ENCODE measurements at places on chromosomes 11 and 22.

GRCh38 chr22:45896153-45896951 lies 80.6 kb downstream of the WNT7B start:
- DNase-seq: no peak

GRCh38 chr11:105891685-105892084 lies 130.4 kb downstream of the MSANTD4 start:
- no peak for DNase-seq

GRCh38 chr11:118415062-118415738 lies 13.8 kb downstream of the ATP5MG start:
- no peak for DNase-seq

DNA sequence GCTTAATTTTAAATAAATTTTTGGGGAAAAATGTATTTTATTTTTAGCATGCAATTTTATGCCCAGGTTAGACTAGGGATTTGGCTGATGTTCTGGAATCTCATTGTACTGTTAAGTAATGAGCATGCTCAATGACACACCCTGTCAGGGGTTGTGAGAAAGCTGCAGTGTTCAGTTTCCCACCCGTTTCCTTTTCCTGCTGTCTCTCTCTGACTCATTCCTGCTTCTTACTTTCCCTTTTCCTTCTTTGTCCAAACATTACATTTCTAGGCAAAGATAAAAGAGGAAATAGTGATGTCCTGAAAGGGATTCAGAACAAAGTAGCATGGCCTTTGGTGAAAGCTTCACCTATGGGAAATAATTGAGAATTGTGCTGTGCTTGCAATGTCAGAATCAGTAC lies 22.7 kb downstream of the OOSP3 start:
- no peak for DNase-seq

GRCh38 chr11:27678242-27678641 lies 22.0 kb downstream of the BDNF start:
- DNase-seq: no peak

GRCh38 chr22:38867471-38868285 lies 4.3 kb downstream of the CBX6 start:
- DNase-seq: no peak

DNA sequence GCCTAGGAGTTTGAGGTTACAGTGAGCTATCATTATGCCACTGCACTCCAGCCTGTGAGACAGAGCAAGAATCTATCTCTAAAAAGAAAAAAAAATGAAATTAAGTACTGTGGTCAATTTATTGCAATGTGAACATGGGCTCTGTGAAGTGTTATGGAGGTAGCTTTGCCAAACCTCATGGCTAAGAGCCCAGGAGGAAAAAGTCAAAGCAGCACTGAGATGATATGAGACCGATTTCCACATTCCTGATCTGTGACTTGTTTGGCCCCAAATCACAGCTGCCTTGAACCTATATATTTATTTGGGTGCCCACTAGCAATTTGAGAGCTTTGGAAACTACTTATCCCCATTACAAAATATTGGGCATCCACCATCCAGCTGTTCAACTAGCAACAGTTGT lies 29.8 kb upstream of the TMEM135 start:
- DNase-seq: no peak

- DNase-seq: no peak
Observed at GRCh38 chr11:1486054-1486825, at the start of gene MOB2. Gene MOB2 (minus strand): TSS chr11:1486779. CDS start chr11:1486556, 223 bp downstream.

GRCh38 chr11:21634956-21635355 lies 557.9 kb upstream of the ANO5 start:
- DNase-seq: no peak

DNA sequence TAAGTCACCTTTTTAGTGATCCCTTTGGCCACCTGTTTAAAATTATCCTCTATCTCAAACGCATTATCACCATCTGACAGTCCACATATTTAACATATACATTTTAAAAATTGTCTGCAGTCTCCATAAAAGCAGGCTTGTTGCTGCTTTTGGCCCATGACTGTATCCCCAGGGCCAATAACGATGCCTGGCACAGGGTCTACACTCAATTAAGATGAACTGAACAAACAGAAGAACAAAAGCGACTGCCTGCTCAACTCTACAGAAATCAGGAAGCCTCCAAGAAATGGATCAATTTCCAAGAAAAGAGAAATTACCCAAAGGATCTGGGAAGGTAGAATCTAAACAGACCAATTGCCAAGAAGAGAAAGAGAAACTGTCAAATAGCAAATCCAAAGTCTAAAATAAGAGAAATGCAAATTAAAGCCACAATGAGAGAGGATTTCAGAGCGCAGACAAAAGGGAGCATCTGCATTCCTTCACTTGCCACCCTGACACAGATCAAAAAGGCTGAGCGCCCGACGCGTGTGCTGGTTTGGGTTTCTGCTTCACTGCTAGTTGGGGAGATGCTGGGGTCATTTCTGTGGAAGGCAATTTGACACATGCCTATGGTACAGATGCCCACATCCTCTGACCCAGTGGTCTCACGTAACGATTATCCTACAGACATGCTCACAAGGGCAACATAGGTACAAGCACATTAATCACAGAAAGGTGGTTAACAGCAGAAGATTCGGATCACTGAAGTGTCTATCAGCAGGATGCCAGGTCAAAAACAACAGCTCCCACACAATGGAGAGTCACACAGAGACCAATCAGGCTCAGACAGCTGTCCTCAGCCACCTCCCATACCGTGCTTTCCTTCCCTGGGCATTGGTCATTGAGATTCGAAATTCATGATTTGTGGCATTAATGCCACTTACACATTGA lies 55.9 kb downstream of the SHISAL1 start:
- no peak for DNase-seq

GRCh38 chr11:134159652-134160051 lies 64.1 kb downstream of the NCAPD3 start:
- DNase-seq: no peak

GRCh38 chr11:115761817-115762216 lies 257.6 kb upstream of the CADM1 start:
- DNase-seq: no peak

DNA sequence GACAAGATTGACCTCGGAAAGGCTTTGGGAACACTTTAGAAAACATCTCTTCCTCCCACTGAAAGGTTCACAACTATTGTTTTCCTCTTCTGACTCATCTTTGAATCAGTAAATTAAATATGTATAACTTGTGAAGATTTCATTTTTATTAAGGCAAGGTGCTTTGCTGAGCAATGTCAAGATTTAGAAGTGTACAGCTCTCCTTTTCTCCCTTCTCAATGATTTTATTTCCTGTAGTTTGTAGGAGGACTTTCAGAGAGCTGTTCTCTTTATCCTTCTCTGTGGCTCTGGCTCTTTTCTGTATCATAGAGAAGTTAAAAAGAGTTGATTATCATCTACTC lies 594.2 kb downstream of the METTL15 start:
- no peak for DNase-seq

- no peak for DNase-seq
Observed at GRCh38 chr11:60840470-60841430, 1.2 kb upstream of the CCDC86 start.

DNA sequence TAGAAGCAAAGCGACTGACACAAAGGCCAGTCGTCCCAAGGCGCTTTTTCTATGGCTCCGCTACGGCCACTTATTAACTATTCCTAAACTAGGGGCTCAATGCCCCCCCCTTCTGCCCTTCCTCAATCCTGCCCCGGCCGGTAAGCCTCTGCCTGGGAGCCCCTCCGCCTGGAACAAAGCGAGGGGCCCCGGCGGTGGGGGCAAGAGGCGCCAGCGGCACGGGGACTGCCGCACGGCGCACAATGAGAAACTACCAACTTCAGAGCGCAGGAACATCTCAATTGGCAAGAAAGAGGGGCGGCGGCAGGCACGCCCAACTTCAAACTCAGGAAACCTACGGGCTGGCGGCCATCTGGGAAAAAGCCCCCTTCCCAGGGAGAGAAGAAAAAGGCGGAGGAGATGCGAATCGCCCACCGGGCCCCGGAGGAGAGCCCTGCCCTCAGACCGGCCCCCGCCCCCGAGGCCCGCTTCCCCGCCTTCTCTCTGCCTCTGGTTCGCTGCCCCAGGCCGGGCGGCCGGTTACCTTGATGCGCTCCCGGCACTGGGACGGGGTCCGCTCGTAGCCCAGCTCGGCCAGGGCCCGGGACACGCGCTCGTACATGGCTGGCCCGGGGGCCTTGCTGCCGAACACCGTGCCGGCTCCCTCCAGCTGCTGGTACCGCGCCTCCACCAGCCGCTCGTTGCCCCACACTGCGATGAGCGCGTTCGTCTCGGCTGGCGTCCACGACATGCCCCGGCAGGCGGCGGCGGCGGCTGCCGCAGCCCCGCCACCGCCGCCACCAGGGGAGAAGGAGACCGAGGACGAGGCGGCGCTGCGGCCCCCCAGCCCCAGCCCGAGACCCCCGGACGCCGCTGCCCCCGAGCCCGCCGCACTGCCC lies 619 bp downstream of the MSANTD2 start:
- peak; percentile 42 for DNase-seq

DNA sequence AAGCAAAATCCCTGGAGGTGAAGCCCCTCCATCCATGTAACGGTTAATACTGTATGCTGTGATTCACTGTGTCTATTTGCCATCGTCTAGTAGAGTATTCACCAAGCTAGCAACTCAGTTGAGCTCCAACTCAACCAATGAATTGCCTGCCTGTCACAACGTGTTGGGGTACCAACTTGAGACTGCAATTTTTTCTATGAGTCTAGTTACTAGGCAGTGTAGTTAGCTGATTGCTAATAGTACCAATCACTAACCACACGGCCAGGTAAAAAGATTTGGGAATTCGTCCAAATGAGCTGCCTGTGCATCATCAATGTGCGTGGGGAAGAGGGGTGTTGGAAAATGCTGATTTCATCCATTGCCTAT lies 1.0 kb upstream of the BTG4 start:
- no peak for DNase-seq

GRCh38 chr11:29751618-29752017 lies 265.2 kb downstream of the KCNA4 start:
- no peak for DNase-seq

- DNase-seq: no peak
Observed at GRCh38 chr22:37105154-37105553, 4.4 kb downstream of the TMPRSS6 start.

GRCh38 chr22:35434061-35434710 lies 34.2 kb downstream of the MCM5 start:
- no peak for DNase-seq

- DNase-seq: no peak
Observed at GRCh38 chr11:35210876-35211546, 72.0 kb downstream of the CD44 start.

DNA sequence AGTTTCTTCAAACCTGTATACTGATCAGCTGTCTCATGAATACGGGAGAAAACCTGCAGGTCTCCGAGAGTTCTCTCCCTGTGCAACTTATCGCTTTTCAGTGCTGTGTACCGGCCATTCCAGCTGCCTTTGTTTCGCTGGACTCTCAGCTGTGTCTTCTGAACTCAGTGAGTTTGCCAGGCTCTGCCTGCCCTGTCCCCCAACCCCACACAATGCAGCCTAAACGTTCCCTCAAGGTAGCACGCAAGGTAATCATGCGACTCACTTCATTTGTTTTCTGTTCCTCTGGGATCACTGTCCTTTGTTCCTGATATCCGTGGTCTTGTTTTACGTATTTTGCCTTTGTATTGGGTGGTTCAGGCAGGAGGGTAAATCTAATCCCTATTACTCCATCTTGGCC lies 13.5 kb downstream of the RBM7 start:
- no peak for DNase-seq

- no peak for DNase-seq
Observed at GRCh38 chr11:73192272-73192671, 25.8 kb upstream of the P2RY2 start.

DNA sequence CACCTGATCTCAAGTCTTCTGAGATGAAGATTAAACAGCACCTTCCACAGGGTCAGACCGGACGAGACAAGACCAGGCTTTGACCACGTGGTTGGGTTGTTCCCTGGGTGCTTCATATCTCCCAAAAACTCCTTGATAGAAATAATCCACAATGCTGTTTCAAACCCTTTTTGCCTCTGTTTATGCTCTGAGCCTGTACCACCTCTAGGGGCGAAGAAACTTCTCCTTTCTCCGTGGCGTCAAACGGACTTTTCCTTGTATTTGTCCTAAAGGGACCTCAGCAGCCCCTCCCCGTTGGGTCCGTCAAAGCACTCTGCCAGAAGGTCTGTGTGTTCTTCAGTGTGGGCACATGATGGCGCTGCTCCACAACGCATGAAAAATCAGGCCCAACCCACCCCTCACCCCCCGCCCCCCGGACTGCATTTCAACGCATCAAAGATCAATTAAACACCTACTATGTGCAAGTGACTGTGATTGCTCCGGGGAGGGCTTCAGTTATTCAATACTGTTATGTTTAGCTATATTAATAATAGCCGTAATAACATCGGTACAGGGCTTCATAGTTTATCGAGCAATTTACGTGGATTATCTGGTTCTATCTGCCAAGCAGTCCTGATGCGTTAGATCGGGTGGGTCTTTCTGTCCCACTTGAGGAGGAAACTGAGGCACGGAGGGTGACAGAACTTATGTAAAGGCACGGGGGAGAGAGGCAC lies 17.3 kb upstream of the EIF3D start:
- no peak for DNase-seq

DNA sequence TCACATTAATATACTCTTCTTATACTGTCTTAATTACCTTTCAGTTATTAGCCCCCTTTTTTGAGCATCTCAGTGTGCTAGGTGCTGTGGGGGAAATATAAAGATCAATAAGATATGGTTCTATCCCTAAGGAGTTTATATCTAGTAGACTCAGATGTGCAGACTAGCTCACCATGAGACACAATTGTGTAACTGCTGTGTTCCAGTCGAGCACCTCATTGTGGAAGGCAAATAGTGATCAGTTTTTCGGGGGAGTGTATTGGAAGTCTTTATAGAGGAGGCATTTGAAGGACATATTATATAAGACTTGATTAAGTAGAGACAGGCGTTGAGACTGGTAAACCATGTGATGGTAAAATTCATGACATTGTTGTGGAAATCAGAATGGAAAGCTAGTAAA lies 11.8 kb downstream of the PDE3B start:
- DNase-seq: no peak

DNA sequence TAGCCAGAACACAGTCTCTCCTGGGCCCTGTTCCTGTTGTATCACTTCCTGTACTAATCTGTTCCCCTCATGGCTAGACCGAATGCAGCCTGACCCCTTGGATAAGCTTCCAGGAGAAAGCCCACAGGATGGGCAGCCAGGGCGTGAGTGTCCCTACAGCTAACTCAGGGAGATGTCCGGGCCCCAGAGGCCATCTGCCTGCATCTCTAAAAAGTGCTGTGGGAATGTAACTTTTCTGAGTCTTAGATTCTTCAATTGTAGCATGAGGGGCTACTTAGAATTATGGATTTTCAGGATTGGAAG lies 7.7 kb upstream of the MALAT1 start:
- no peak for DNase-seq

DNA sequence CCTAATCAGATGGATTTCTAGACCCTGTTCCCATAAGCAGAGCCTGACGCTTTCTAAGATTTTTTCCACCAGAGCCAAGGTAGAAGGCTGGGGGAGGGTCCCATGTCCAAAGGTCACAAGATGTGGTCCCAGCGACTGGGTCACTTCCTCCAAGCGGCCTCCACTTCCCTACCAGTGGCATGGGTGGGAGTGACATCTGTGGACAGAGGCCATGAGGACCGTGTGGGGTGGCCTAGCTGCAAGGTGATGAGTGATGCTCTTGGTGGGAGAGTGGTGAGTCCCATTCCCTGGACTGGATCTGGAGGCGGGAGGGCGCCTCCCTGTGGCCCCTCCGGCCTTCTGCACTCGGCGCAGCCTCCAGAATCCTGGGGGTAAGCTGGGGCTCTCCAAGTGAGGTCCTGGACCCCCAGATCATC lies 32.4 kb upstream of the PRR5 start:
- DNase-seq: no peak

GRCh38 chr11:79949574-79949973 lies 508.7 kb upstream of the TENM4 start:
- no peak for DNase-seq

Data from activated naive CD4-positive, alpha-beta T cell (primary cell).